ENCODE measurements at places on chromosomes 5 and 9. TPM values are rescaled to one million over a fixed set of nuclear protein-coding genes. Genes with fewer than 3 reads are reported as not detected.

The GPR150 gene
- 0.94 TPM for polyA plus RNA-seq

The NELFB gene
- 36.8 TPM for polyA plus RNA-seq

The GCNT4 gene
- 0.10 TPM for polyA plus RNA-seq

DNA sequence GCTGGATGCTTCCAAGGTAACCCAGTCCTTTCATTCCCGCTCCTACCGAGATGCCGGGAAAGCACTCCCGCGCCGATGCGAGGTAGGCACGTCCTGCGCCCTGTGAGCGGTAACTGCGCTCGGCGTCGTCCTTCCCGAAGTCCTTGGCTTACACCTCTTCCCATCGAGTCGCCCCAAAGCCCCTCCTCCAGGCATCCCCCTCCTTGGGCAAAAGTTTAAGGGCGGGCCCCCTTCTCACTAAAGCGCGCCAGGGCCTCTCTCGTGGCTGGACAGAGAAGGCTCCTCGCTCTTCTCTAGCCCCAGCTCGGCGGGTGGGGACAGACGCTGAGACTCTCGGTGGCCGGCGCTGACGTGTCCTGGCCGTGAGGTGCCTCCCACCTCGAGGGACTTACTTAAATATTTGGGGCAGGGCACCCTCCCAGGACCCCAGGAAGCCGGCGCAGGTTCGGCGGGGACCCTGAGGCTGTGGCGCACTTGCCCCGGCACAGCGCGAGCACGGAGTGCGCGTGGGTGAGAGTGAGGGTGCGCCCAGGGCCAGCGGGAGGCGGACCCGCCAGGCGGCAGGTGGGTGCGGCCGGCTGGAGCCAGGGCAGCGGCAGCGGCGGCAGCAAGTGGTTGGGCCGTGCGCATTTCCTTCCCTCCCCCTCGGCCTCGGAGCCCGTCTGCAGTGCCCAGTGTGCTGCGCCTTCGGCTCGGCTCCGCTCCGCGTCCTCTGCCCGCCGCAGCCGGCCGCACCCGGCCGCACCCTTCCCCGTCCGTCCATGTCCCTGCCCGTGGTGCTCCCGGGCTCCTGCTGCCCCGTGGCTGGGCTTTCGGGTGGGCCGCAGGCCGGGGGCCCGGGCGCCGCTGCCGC lies at the start of gene ENTREP1:
Gene ENTREP1, plus strand, starts transcription at position 667 of the 853 bp plus-strand sequence. Its CDS starts 95 bp downstream, at position 762.
- DNase-seq = no peak
- H3K4me1 ChIP-seq = peaks cover 7% of the 10 kb centered on the region
- no peak within 1 kb of the TSS for H3K4me3 ChIP-seq

GRCh38 chr9:37374892-37375291 lies 47.6 kb upstream of the GRHPR start:
- H3K4me1 ChIP-seq = no peaks in the 10 kb centered on the region
- H3K27ac ChIP-seq = no peak overlapping the region
- no peaks in the 10 kb centered on the region for H3K36me3 ChIP-seq
- H3K27me3 ChIP-seq = peaks cover 5% of the 10 kb centered on the region
- no peak overlapping the region for H3K4me3 ChIP-seq

GRCh38 chr9:134342746-134343115 lies 16.5 kb downstream of the RXRA start:
- no peak overlapping the region for H3K27ac ChIP-seq
- no peak overlapping the region for H3K4me3 ChIP-seq
- DNase-seq = peak; percentile 25
- peaks cover 9% of the 10 kb centered on the region for H3K4me1 ChIP-seq
- no peaks in the 10 kb centered on the region for H3K36me3 ChIP-seq

DNA sequence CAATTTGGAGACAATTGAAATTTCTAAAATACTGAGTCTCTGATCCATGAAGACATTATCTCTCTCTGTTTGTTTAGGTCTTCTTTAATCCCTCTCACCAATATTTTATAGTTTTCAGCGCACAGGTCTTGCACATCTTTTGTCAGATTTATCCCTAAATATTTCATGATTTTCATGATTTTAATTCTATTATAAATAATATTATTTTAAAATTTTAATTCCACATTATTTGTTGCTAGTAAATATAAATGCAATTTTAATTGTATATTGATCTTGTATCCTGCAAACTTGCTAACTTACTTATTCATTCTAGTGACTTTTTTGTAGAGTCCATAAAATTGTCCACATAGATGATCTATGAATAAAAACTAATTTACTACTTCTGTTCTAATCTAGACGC lies 112.6 kb upstream of the TNPO1 start:
- peaks cover 4% of the 10 kb centered on the region for H3K27me3 ChIP-seq
- DNase-seq = no peak
- H3K36me3 ChIP-seq = no peaks in the 10 kb centered on the region
- H3K4me3 ChIP-seq = no peak overlapping the region

DNA sequence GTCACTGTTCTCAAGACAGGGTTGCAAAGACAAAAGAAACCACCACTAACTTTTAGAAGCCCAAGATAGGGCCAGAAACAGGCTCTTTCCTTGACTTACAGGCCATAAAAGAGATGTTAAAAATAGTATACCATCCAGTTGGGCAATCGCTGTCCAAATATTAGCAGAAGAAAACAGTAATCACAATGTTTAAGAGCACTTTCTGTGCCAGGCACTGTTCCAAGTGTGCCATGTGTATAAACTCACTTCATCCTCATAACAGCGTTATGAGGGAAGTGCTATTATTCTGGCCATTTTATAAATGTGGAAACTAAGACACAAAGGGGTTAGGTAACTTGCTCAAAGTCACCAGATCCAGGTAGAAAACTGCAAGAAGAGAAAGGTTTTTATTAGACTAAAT lies 111.7 kb downstream of the KCNN2 start:
- no peak overlapping the region for H3K27ac ChIP-seq
- H3K36me3 ChIP-seq = no peaks in the 10 kb centered on the region
- no peak for DNase-seq
- no peak overlapping the region for H3K4me3 ChIP-seq
- no peaks in the 10 kb centered on the region for H3K4me1 ChIP-seq
- H3K27me3 ChIP-seq = no peaks in the 10 kb centered on the region

GRCh38 chr5:94771742-94772141 lies 153.3 kb downstream of the SLF1 start:
- H3K27me3 ChIP-seq = peaks cover 10% of the 10 kb centered on the region
- H3K4me1 ChIP-seq = no peaks in the 10 kb centered on the region
- H3K27ac ChIP-seq = no peak overlapping the region
- DNase-seq = no peak

GRCh38 chr9:79490657-79491248 lies 81.0 kb upstream of the TLE4 start:
- DNase-seq = no peak
- H3K27me3 ChIP-seq = peaks cover 5% of the 10 kb centered on the region
- no peak overlapping the region for H3K4me3 ChIP-seq
- H3K27ac ChIP-seq = no peak overlapping the region
- no peaks in the 10 kb centered on the region for H3K4me1 ChIP-seq

DNA sequence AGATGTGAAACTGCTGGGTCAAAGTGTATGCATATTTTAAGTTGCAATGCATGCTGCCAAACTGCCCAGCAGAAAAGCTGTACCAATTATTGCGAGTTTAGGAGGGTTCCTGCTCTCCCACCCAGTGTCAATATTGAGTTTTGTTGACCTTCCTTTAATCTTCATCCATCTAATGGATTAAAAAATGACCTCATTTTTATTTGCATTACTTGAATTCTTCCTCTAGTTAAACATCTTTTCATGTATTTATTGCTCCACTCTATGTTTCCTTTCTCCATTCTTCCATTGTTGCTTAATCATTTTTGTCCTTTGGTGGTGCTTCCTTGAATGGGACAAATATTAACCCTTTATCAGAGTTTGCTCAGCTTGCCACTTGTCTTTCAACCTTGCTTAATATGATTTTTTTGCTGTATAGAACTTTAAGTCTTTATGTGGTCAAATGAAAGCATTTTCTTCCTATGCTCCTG lies 32.4 kb downstream of the TLE1 start:
- H3K27me3 ChIP-seq = peaks cover 3% of the 10 kb centered on the region
- peaks cover 87% of the 10 kb centered on the region for H3K4me1 ChIP-seq
- H3K36me3 ChIP-seq = peaks cover 7% of the 10 kb centered on the region
- DNase-seq = no peak
- H3K4me3 ChIP-seq = peak overlapping the region; percentile 33

The CDX1 gene
- polyA plus RNA-seq = not detected

The EIF4E1B gene
- not detected for polyA plus RNA-seq

DNA sequence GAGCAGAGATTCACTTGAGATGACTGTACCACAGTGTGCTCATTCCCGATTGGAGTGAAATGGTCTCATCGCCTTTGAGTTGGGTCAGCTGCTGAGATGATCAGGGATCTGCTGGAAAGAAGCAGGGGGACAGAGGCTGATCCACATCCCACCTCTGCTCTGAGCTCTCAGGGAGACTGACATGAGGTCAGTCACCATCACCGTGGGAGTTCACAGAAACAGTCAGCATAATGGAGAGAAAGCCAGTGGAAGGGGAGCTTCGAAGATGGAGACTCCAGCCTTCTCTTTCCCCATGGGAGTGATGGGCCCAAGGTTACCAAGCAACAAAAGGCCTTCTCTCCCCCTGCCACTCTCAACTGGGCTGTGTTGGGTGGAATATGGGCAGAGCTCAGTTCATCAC lies 276.4 kb downstream of the CDK5RAP2 start:
- no peaks in the 10 kb centered on the region for H3K36me3 ChIP-seq
- no peak overlapping the region for H3K4me3 ChIP-seq
- H3K27me3 ChIP-seq = peaks cover 3% of the 10 kb centered on the region
- DNase-seq = no peak
- no peaks in the 10 kb centered on the region for H3K4me1 ChIP-seq

The TLX3 gene
- polyA plus RNA-seq = not detected

GRCh38 chr5:126998201-126998631 lies 32.1 kb downstream of the MARCHF3 start:
- peaks cover 9% of the 10 kb centered on the region for H3K27me3 ChIP-seq
- no peak overlapping the region for H3K4me3 ChIP-seq
- H3K27ac ChIP-seq = no peak overlapping the region
- no peaks in the 10 kb centered on the region for H3K4me1 ChIP-seq
- no peak for DNase-seq

- DNase-seq = no peak
- H3K36me3 ChIP-seq = no peaks in the 10 kb centered on the region
- peaks cover 7% of the 10 kb centered on the region for H3K27me3 ChIP-seq
- H3K27ac ChIP-seq = no peak overlapping the region
- no peak overlapping the region for H3K4me3 ChIP-seq
Measured at GRCh38 chr9:98657897-98658296, 50.8 kb downstream of the GABBR2 start.

- H3K4me1 ChIP-seq = no peaks in the 10 kb centered on the region
- DNase-seq = no peak
- peaks cover 15% of the 10 kb centered on the region for H3K36me3 ChIP-seq
- no peak overlapping the region for H3K27ac ChIP-seq
Measured at GRCh38 chr5:131193106-131193505, 22.4 kb downstream of the LYRM7 start.

- no peak for DNase-seq
- peaks cover 34% of the 10 kb centered on the region for H3K4me1 ChIP-seq
- H3K4me3 ChIP-seq = peak overlapping the region; percentile 95
- H3K27ac ChIP-seq = peak overlapping the region; percentile 90
Measured at GRCh38 chr5:43515678-43516048, 715 bp upstream of the C5orf34 start.

DNA sequence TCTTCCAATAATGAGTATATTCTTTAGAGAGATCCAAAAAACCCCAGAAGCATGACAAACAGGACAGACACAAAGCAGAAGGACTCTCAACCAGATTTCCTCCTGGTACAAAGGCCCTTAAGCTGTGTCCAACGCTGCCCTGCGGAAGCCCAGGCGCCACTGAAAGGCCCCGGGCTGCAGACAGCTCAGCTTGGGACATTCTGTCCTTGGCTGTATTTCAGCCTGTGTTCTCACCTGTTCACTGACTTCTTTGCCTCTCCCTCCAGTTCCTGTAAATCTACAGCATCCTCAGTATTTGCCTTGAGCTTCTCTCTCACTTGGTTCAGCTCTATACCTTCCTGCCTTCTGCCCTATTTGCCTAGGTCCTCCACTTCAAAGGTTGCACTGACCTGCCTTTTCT lies 96.5 kb downstream of the SH3TC2 start:
- no peak for DNase-seq
- no peaks in the 10 kb centered on the region for H3K36me3 ChIP-seq
- H3K27ac ChIP-seq = no peak overlapping the region
- peaks cover 9% of the 10 kb centered on the region for H3K4me1 ChIP-seq

DNA sequence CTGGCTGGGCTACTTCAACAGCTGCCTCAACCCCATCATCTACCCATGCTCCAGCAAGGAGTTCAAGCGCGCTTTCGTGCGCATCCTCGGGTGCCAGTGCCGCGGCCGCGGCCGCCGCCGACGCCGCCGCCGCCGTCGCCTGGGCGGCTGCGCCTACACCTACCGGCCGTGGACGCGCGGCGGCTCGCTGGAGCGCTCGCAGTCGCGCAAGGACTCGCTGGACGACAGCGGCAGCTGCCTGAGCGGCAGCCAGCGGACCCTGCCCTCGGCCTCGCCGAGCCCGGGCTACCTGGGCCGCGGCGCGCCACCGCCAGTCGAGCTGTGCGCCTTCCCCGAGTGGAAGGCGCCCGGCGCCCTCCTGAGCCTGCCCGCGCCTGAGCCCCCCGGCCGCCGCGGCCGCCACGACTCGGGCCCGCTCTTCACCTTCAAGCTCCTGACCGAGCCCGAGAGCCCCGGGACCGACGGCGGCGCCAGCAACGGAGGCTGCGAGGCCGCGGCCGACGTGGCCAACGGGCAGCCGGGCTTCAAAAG lies 36.9 kb upstream of the TTC1 start:
- peaks cover 4% of the 10 kb centered on the region for H3K36me3 ChIP-seq
- no peak overlapping the region for H3K4me3 ChIP-seq
- H3K27ac ChIP-seq = no peak overlapping the region
- H3K27me3 ChIP-seq = peaks cover 17% of the 10 kb centered on the region
- no peak for DNase-seq
- H3K4me1 ChIP-seq = peaks cover 9% of the 10 kb centered on the region

The RGMB gene
- 0.27 TPM for polyA plus RNA-seq

The NR6A1 gene
- polyA plus RNA-seq = not detected

GRCh38 chr9:121380846-121381245 lies 10.8 kb upstream of the STOM start:
- H3K27ac ChIP-seq = peak overlapping the region; percentile 28
- no peaks in the 10 kb centered on the region for H3K27me3 ChIP-seq
- no peak overlapping the region for H3K4me3 ChIP-seq
- no peaks in the 10 kb centered on the region for H3K36me3 ChIP-seq

GRCh38 chr5:8868283-8868682 lies 677.6 kb downstream of the SEMA5A start:
- no peaks in the 10 kb centered on the region for H3K27me3 ChIP-seq

DNA sequence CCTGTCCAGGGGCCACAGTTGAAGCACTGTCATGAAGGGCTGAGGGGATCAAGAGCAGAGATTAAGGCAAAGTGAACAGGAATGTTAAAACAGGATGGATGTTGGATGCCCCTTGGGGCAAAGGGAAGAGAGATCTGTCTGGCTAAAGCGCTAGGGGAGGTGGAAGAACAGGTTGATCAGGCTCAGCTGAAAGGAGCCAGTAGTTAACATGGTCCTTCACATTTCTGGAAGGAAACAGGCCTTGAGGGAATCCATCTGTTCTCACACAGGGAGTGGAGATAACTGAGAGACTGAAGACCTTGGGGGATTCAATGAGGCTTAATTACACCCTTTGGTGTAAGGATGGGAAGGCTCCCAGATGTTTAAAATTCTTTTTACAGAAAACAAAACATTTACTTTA lies 5.8 kb downstream of the HAPLN1 start:
- H3K4me3 ChIP-seq = no peak overlapping the region
- no peaks in the 10 kb centered on the region for H3K4me1 ChIP-seq
- no peaks in the 10 kb centered on the region for H3K36me3 ChIP-seq
- no peaks in the 10 kb centered on the region for H3K27me3 ChIP-seq
- no peak overlapping the region for H3K27ac ChIP-seq

GRCh38 chr9:86230858-86231257 lies 28.6 kb downstream of the C9orf153 start:
- no peak overlapping the region for H3K4me3 ChIP-seq
- H3K27ac ChIP-seq = no peak overlapping the region
- no peaks in the 10 kb centered on the region for H3K4me1 ChIP-seq
- H3K27me3 ChIP-seq = peaks cover 3% of the 10 kb centered on the region
- no peaks in the 10 kb centered on the region for H3K36me3 ChIP-seq
